ENCODE measurements at places on chromosomes 2 and 18. TPM values are rescaled to one million over a fixed set of nuclear protein-coding genes. Genes with fewer than 3 reads are reported as not detected.

The STPG4 gene
- polyA plus RNA-seq = 0.14 TPM

The CPO gene
- 0.12 TPM for polyA plus RNA-seq

The TDRD15 gene
- not detected for polyA plus RNA-seq

The IL1F10 gene
- not detected for polyA plus RNA-seq

The SLC23A3 gene
- polyA plus RNA-seq = 0.53 TPM

The MXD1 gene
- polyA plus RNA-seq = 9.8 TPM
